ENCODE measurements at places on chromosomes 5 and 9.

DNA sequence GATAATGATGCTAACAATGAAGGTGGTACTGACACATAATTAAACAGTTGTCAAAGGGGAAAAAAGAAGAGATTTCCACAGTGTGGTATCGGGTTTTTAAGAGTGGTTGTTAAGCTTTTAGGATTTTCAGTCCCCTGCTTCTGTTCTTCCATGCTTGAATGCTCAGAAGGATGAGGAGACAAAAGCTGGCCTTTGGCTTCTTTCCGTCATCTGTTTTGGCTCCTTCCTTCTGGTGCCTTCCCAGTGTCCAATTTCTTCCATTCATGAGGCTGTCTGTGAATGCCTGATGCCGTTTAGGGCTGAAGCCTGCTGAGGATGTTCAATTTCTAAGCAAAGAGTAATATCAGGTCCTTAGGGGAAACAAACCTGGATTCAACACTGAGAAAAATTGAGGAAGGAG lies 179.6 kb upstream of the GLRA1 start:
- no peaks in the 10 kb centered on the region for H3K4me1 ChIP-seq
- H3K27me3 ChIP-seq: no peaks in the 10 kb centered on the region
- no peaks in the 10 kb centered on the region for H3K36me3 ChIP-seq
- no peak overlapping the region for H3K27ac ChIP-seq
- H3K4me3 ChIP-seq: no peak overlapping the region

DNA sequence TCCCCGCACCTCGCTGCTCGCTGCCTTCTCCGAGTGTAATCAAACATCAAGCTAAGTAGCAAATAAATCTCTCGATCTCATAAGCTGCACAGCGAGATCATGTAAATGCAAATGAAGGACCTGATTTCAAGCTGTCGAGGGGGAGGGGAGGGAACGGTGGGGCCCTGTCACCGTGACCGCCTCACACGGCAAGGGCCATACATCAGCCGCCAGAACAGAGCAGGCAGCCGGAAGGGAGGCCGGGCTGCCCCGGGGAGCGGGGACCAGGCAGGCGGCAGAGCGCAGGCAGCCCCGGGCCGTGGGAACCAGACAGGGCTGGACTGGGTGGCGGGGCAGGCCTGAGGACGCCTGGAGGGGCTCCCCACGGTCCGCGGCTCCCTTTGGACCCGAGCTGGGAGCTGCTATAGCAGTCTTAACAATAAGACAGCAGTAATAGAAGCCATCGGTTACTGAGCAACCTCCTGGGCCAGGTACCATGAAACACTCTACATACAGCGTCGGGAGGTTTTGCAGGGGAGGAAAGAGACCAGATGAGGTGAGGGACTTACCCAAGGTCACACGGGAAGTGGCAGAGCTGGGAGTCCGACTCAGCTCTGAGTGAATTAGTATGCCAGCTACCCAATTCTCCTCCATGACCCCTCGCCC lies 76.8 kb downstream of the CFAP77 start:
- H3K27me3 ChIP-seq: peaks cover 50% of the 10 kb centered on the region
- peaks cover 34% of the 10 kb centered on the region for H3K4me1 ChIP-seq
- H3K36me3 ChIP-seq: no peaks in the 10 kb centered on the region
- peak overlapping the region; percentile 11 for H3K4me3 ChIP-seq

- no peak overlapping the region for H3K27ac ChIP-seq
- no peaks in the 10 kb centered on the region for H3K27me3 ChIP-seq
- DNase-seq: no peak
- no peaks in the 10 kb centered on the region for H3K4me1 ChIP-seq
- H3K36me3 ChIP-seq: no peaks in the 10 kb centered on the region
- no peak overlapping the region for H3K4me3 ChIP-seq
Measured at GRCh38 chr5:147836439-147836838, 5.0 kb upstream of the SPINK1 start.

GRCh38 chr9:127878001-127878651 lies 651 bp upstream of the AK1 start:
- no peak for DNase-seq
- H3K4me1 ChIP-seq: no peaks in the 10 kb centered on the region
- H3K4me3 ChIP-seq: no peak overlapping the region
- no peaks in the 10 kb centered on the region for H3K36me3 ChIP-seq
- no peaks in the 10 kb centered on the region for H3K27me3 ChIP-seq

GRCh38 chr5:10684303-10685086 lies 76.5 kb downstream of the DAP start:
- no peak overlapping the region for H3K27ac ChIP-seq
- peaks cover 13% of the 10 kb centered on the region for H3K36me3 ChIP-seq
- no peak overlapping the region for H3K4me3 ChIP-seq
- peaks cover 10% of the 10 kb centered on the region for H3K4me1 ChIP-seq
- no peak for DNase-seq

GRCh38 chr5:8701251-8701650 lies 832.3 kb downstream of the MTRR start:
- DNase-seq: no peak
- no peaks in the 10 kb centered on the region for H3K4me1 ChIP-seq
- H3K27me3 ChIP-seq: no peaks in the 10 kb centered on the region
- H3K27ac ChIP-seq: no peak overlapping the region
- no peak overlapping the region for H3K4me3 ChIP-seq

- no peak for DNase-seq
- peaks cover 11% of the 10 kb centered on the region for H3K36me3 ChIP-seq
- no peaks in the 10 kb centered on the region for H3K27me3 ChIP-seq
Measured at GRCh38 chr5:147639321-147639720, 129.5 kb upstream of the DPYSL3 start.

DNA sequence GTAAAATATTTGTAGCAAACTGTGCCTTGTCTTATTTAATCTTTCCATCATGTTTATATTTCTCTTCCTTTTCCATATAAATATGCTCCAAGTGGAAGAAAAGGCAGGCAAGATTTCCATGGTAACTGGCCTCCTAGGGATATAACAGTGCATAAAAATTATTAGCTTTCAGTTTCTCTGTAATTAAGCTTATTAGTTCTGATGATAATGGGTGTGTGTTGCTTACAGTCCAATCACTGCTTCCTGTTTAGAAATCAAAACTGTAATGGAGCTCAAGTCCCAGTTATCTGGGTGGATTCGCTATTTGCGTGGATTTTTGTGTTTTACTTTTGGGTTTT lies 213.0 kb downstream of the PJA2 start:
- H3K4me1 ChIP-seq: no peaks in the 10 kb centered on the region
- no peak overlapping the region for H3K27ac ChIP-seq
- no peaks in the 10 kb centered on the region for H3K36me3 ChIP-seq

GRCh38 chr9:130337318-130337717 lies 71.8 kb downstream of the HMCN2 start:
- no peak for DNase-seq
- H3K27ac ChIP-seq: no peak overlapping the region
- H3K36me3 ChIP-seq: no peaks in the 10 kb centered on the region
- H3K4me1 ChIP-seq: no peaks in the 10 kb centered on the region
- peaks cover 44% of the 10 kb centered on the region for H3K27me3 ChIP-seq
- no peak overlapping the region for H3K4me3 ChIP-seq

- no peaks in the 10 kb centered on the region for H3K36me3 ChIP-seq
- DNase-seq: no peak
- no peak overlapping the region for H3K4me3 ChIP-seq
- H3K27ac ChIP-seq: peak overlapping the region; percentile 63
Measured at GRCh38 chr5:56147106-56147505, 86.0 kb downstream of the ANKRD55 start.

- H3K36me3 ChIP-seq: peaks cover 5% of the 10 kb centered on the region
- H3K4me1 ChIP-seq: no peaks in the 10 kb centered on the region
- H3K27me3 ChIP-seq: no peaks in the 10 kb centered on the region
- DNase-seq: no peak
Measured at GRCh38 chr5:78162253-78162862, 132.1 kb downstream of the AP3B1 start.

DNA sequence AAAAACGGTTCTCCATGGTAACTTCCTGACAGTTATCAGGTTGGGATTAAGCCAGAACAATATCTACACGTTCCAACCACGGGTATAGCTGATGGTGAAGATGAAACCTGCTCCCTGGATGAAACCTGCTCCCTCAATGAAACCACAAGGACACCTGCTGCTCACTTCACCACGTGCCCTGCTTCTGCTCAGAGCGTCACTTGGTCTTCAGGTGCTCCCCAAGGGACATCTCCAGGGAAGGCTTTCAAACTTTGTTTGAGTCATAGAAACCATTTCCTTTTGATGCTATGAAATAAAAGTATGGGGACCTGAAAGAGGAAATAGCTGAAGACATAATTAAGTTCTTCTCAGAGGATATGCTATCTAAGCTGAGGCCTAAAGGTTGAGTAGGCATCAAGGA lies 242.4 kb downstream of the MED10 start:
- no peaks in the 10 kb centered on the region for H3K27me3 ChIP-seq
- no peaks in the 10 kb centered on the region for H3K36me3 ChIP-seq
- H3K4me3 ChIP-seq: no peak overlapping the region
- no peak overlapping the region for H3K27ac ChIP-seq
- no peaks in the 10 kb centered on the region for H3K4me1 ChIP-seq

DNA sequence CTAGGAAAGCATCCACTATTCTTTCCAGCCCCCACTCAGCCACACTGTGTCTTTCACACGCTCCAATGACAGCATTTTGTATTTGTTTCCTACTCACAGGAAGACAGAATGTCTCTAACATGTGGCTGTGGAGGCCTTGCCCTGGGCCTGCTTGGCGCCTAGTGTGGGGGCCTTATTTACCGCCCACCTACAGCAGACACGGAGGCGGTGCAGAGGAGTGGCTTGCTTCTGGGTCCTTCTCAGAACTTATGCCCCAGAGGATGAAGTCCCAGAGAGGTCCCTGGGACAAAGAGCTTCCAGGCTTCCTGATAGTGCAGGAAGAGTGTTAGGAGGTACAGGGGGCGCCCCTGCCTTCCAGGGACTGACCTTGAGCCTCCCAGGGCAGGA lies 8.5 kb upstream of the MRNIP start:
- H3K36me3 ChIP-seq: peaks cover 15% of the 10 kb centered on the region
- no peak overlapping the region for H3K4me3 ChIP-seq
- no peak overlapping the region for H3K27ac ChIP-seq
- H3K27me3 ChIP-seq: no peaks in the 10 kb centered on the region
- H3K4me1 ChIP-seq: no peaks in the 10 kb centered on the region
- DNase-seq: no peak

- no peaks in the 10 kb centered on the region for H3K36me3 ChIP-seq
- no peak overlapping the region for H3K4me3 ChIP-seq
- no peak overlapping the region for H3K27ac ChIP-seq
- H3K4me1 ChIP-seq: no peaks in the 10 kb centered on the region
Measured at GRCh38 chr5:165858118-165858517, 2352.7 kb downstream of the MAT2B start.

GRCh38 chr5:170302653-170303501 lies 5.3 kb upstream of the LCP2 start:
- no peaks in the 10 kb centered on the region for H3K27me3 ChIP-seq
- peaks cover 62% of the 10 kb centered on the region for H3K4me1 ChIP-seq
- H3K27ac ChIP-seq: peak overlapping the region; percentile 95
- no peaks in the 10 kb centered on the region for H3K36me3 ChIP-seq
- peak overlapping the region; percentile 48 for H3K4me3 ChIP-seq
- peak; percentile 58 for DNase-seq

- no peak overlapping the region for H3K27ac ChIP-seq
- DNase-seq: no peak
- H3K4me1 ChIP-seq: no peaks in the 10 kb centered on the region
- H3K27me3 ChIP-seq: no peaks in the 10 kb centered on the region
Measured at GRCh38 chr9:18255747-18256146, 218.2 kb upstream of the ADAMTSL1 start.

GRCh38 chr5:73668486-73669111 lies 42.6 kb downstream of the ARHGEF28 start:
- no peak overlapping the region for H3K4me3 ChIP-seq
- peaks cover 10% of the 10 kb centered on the region for H3K4me1 ChIP-seq

DNA sequence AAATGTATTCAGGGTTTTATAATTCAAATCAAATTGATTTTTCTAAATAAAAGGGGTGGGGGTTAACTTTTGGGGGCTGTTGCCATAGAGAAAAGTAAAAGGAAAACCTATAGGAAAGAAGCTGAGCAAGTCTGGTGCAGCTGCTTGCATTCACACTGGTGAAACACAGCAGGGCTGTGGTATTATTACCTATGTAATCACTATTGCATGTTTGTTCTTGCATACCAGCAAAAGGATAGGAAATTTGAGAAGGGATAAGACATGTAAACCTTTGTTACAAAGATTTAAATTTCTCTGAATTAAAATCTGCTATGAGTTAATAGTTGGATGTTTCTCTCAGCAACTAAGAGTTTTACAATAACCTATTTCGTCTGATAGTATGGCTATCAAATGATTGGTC lies 346.7 kb downstream of the EFNA5 start:
- no peaks in the 10 kb centered on the region for H3K4me1 ChIP-seq
- no peaks in the 10 kb centered on the region for H3K36me3 ChIP-seq
- H3K4me3 ChIP-seq: no peak overlapping the region
- no peaks in the 10 kb centered on the region for H3K27me3 ChIP-seq

DNA sequence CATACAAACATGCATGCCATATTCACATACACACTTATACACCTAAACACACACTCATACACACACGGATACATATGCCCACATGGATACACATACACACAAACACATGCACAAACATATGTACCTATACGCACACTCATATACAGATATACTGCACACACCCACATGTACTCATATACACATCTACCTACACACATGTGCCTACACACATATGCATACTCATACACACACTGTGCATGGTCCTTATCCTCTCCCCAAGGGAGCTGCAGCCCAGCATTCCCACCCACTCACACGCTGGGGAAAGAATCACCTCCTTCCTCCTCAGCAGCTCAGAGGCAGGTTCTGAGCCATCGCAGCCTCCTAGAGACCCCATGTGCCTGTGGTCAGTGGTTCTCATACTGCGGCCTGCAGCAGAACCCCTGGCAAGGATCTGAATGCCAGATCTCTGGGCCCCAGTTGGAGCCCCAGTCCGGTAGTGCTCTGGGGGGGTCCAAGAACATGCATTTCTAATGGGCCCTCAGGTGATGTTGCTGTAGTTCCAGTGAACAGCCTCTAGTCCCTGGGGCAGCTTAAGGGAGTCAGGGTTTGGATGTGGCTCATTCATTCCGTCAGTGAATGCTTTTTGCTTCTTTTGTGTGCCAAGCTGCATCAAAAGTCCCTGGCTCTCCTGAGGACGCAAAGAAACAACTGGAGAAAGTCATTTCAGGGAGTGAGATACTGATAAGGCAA lies 39.0 kb downstream of the SEMA4D start:
- H3K4me3 ChIP-seq: no peak overlapping the region
- H3K27ac ChIP-seq: peak overlapping the region; percentile 4
- H3K36me3 ChIP-seq: peaks cover 41% of the 10 kb centered on the region
- no peak for DNase-seq

- H3K27ac ChIP-seq: no peak overlapping the region
- no peak overlapping the region for H3K4me3 ChIP-seq
- H3K4me1 ChIP-seq: no peaks in the 10 kb centered on the region
Measured at GRCh38 chr5:170469414-170469813, 34.4 kb upstream of the KCNIP1 start.

- no peak for DNase-seq
- no peak overlapping the region for H3K4me3 ChIP-seq
- H3K4me1 ChIP-seq: no peaks in the 10 kb centered on the region
- H3K27ac ChIP-seq: no peak overlapping the region
Measured at GRCh38 chr5:81965524-81965923, 6.3 kb upstream of the ATG10 start.

GRCh38 chr5:132098621-132099020 lies 25.0 kb downstream of the CSF2 start:
- no peak for DNase-seq
- no peaks in the 10 kb centered on the region for H3K27me3 ChIP-seq
- H3K36me3 ChIP-seq: no peaks in the 10 kb centered on the region
